KBM-7 (cell line): ENCODE measurements at places on chromosomes 6 and 20.

- DNase-seq = no peak
These were observed 1.4 kb upstream of the FKBPL start for GRCh38 chr6:32131439-32131948.

DNA sequence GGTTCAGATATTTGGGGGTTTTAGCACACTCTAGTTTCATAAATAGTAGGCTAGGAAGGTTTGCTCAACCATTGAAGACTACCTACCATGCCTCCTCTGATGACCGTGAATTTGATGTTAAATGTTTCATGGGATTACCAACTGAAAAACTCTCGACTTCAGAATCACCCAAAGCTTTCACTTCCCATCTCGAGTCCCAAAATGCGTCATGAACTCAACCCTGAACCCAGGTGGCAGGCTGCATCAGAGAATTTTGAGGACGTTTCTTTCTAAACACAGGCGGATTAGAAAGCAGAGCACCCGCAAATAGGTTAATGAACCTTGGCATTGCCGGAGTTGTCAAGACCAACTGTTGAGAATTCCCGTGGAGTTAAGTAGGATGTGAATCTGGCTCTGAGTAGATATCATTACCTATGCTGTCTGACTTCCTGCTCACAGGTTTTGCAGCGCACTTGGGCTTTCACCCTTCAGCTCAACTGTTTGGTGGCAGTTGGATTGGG is 98.4 kb upstream of the ADTRP start:
- DNase-seq = no peak

DNA sequence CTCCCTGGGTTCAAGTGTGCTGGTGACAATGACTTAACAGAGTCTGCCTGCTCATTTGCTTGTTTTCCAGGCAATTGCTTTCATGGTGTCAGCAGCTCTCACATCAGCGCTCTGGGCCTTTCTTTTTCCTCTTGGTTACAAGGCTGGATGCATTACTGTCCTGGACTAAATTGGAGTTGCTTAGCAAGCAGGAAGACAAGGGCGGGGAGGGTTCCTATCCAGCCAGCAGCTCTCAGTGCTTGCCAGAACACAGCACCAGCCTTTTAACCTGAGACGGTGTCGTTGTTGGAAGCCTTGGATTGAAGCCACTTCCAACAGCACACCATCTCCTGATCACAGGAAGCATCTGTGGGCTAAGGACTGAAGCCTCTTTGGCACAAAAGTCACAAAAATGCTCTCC is 606.9 kb downstream of the CDH26 start:
- DNase-seq = no peak

DNA sequence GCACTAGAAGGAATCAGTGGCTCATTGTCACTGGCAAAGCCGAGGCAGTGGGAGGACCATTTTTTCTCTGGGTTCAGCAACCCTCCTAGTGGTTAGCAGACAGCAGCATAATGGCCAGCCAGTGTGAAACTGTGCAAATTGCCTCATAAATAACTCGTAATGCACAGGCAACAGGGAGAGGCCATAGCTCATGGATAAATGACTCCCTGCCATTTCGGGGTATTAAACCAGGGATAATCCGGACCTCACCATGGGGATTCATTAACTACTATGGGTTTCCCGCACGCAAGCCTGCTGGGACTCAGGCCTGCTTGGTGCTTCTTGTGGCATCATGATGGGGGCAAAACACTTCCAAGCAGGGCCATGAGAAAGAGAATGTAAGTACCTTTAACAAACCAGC is 158.2 kb upstream of the CHD6 start:
- DNase-seq = no peak

DNA sequence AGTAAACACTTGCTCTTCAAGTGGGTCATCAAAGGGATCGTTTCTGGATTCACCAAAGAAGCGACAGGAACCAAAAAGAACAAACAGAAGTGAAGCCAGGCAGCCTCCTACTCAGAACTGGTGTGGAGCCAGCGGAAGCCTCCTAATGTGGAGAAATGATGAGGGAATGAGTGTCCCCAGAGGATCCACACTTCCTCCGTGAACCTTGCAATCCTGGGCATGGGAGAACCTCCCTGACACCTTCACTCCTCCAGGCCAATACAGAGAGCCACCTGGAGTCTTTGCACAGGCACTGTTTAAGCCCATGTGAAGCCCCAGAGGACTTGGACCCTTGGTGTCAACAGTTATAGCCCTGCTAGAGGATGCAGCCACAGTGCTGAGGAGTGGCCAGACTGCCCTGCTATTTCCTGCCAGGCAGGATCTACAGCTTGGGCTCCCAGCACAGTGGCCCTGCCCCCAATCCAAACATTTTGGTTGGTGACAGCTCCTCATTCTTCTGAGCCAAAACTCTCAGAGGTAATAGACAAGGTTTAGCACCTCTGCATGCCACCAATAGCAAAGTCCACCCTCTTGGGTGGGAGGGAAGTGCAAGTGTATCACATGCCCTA is 23.2 kb upstream of the SERINC1 start:
- DNase-seq = peak; percentile 36

- no peak for DNase-seq
These were observed 55.7 kb upstream of the NKX2-2 start for GRCh38 chr20:21569586-21569985.

DNA sequence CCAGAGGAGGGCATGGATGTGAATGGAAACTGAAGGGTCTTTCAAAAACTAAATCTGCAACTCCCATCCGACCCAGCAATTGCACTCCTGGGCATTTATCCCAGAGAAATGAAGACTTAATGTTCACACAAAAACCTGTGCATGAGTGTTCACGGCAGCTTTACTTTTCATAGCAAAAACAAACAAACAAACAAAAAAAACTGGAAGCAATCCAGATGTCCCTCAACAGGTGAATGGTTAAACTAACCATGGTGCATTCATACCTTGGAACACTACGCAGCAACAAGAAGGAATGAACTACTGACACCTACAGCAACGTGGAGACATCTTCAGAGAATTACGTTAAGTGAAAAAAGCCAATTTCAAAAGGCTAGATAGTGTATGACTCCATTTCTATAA is 32.2 kb downstream of the PMEPA1 start:
- DNase-seq = no peak

DNA sequence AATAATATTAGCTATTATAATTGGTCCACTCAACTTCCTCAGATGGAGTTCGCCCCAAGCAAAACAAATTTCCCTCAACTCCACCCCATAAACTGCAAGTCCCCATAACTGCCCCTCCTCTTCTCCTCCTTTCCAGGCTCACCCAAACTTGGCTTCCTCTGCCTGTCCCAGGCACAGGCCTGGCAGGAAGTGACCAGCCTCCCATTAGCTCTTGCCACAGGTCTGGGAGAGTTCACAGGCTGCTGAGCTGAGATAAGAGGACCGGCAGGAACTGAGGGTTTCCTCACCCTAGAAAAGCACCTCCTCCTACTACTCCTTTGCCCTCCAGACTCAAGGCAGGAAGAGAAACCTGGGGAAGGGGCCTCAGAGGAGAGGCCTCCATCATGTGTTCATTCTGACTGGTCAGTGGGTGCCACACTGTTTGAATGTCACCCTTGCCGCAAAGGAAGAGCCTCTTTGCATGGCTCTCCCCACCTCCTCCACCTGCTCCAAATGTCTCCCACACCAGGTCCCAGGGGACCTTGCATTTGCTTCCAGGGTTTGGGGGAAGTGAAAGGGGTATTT is 24.5 kb upstream of the SMIM29 start:
- peak; percentile 93 for DNase-seq

GRCh38 chr6:61887423-61887822 is 398.6 kb downstream of the KHDRBS2 start:
- DNase-seq = no peak

DNA sequence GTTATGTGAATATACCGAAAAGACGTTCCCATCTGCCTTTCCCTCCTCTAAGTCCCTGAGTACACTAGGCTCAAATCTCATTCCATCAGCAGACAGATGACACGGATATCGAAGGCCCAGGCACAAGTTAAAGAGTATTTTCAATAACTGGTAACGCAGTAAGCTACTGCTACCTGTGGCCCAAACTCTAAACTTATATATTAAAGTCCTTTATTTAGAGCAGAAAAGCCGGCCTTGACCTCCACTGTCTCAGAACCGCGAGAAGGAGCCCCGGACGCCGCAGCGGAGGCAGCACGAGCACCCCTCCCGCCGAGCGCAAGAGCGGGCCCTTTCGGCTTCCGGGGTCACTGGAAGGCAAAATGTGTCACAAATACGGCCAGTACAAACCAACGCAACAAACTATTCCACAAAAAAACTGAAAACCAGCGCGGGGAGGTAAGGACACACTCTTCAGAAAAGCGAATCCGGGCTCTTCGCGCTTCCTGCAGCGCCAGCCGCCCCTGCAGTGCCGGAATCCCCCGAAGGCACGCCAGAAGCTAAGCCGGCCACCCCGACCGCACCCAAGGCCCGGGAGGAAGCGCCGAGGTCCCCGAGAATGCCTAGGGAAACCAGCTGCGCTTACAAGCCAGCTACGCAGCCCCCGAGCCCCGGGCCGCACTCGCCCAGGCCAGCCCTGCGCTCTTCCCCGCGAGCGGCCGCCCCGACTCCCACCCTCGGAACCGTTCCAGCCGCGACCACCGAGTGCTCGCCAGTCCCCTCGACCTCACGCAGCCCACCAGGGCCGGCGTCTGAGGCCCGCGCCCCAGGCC is 681 bp downstream of the DIDO1 start:
- peak; percentile 36 for DNase-seq

GRCh38 chr6:87182940-87183339 is 27.6 kb downstream of the ZNF292 start:
- DNase-seq = no peak

- DNase-seq = no peak
These were observed 664 bp upstream of the TPBG start for GRCh38 chr6:82362878-82363427.

GRCh38 chr6:83908813-83909212 is 49.3 kb downstream of the CYB5R4 start:
- no peak for DNase-seq
